ENCODE measurements at places on chromosomes 2 and 18.
A peak's percentile ranks its signal among the peaks of the same experiment; 100 is the strongest.

DNA sequence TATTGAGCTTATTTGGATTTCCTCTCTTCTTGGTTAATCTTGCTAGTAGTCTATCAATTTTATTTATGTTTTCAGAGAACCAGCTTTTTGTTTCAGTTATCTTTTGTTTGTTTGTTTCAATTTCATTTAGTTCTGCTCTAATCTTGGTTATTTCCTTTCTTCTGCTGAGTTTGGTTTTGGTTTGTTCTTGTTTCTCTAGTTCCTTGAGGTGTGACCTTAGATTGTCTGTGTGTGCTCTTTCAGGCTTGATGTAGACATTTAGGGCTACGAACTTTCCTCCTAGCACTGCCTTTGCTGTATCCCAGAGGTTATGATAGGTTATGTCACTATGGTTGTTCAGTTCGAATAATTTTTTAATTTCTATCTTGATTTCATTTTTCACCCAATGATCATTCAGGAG, 141.6 kb downstream of the ZNF236 start:
- DNase-seq: no peak

- no peak for DNase-seq
Observed at GRCh38 chr2:184129073-184129472, 469.3 kb upstream of the ZNF804A start.

GRCh38 chr2:237154082-237154638, 68.5 kb downstream of the COPS8 start:
- DNase-seq: peak; percentile 83

DNA sequence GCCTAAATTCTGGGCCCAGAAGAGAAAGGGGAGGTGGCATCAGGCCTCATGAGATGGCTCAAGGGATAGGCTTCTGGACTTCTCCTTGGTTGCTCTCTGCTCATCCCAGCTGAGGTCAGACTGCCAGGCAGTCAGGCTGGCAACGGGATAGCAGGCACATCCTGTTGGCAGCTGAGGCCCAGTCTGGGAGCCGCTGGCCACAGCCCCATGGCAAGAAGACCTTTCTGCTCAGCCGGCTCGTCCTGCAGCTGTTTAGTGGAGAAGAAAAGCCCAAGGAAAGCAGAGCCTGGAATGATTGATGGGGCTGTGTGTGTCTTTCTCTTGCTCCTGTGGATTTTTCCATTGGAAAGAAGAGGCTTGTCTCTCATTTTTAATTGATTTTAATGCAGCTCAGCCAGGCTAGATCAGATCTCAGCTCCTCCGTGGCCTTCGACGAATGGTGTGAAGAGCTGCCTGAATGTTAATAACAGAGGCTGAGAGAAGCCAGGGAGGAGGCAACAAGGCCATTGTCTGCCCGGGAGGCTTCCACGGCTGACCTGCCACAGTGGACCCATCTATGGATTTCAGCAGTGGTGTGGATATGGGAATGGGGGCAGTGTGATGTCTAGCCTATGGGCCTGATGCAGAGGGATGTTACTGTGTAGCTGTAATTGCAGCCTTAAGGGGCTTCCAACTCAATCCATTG, 99.5 kb downstream of the HS1BP3 start:
- no peak for DNase-seq

DNA sequence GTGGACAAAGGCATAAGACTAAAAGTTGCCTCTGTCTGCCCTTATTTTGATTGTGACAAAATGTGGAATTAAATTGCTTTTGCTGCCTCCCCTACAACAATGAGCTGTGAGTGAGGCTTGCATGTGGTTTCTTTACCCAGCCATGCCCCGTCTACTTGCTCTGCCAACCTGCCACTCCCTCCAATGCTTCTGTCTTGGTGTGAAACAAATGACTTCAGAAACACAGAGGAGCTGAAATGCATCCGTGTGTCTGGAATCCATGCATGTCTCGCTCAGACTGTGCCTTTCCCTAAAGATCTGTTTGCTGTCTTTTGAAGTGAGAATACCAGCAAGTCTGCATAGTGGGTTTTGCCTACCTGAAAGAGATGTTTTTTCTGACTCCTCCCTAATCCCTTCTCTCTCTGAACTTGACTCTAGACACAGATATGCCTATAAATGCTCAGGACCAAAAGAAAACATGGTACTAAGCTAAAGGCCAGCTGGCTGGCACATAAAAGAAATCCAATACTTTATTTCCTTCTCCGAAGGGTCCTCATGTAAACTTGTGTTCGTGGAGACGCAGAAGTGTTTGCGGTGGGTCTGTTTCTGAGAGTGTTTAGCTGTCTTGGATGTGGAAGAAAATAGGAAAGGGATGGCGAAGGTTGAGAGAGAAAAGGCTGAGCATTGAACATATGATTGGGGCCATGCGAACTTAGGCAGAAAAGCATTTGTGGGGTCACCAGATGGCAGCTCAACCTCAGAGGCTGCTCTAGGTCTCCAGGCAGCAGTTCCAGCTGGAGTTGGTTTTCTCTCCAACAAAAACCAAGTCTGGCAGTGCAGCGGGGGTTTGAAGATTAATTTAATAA, 120.5 kb downstream of the CCBE1 start:
- DNase-seq: no peak

DNA sequence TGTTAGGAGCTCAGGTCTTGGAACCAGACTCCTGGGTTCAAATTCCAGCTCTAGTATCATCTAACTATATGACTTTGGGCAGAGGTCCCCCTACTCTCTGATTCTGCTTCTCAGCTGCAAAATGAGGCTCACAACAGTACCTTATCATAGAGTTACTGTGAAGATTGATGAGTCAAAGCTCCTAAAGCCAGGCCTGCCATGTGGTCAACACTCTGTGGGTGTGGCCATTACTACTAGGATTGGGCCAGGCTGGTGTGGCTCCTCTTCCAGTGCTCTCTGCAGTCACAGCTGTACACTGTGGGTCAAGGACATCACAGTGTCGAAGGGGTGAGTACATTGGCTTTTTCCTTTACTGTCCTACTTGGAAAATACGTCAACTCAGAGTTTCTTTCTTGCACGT, 22.6 kb downstream of the CAPN13 start:
- no peak for DNase-seq

GRCh38 chr2:135154962-135155361, 102.9 kb downstream of the RAB3GAP1 start:
- DNase-seq: no peak

DNA sequence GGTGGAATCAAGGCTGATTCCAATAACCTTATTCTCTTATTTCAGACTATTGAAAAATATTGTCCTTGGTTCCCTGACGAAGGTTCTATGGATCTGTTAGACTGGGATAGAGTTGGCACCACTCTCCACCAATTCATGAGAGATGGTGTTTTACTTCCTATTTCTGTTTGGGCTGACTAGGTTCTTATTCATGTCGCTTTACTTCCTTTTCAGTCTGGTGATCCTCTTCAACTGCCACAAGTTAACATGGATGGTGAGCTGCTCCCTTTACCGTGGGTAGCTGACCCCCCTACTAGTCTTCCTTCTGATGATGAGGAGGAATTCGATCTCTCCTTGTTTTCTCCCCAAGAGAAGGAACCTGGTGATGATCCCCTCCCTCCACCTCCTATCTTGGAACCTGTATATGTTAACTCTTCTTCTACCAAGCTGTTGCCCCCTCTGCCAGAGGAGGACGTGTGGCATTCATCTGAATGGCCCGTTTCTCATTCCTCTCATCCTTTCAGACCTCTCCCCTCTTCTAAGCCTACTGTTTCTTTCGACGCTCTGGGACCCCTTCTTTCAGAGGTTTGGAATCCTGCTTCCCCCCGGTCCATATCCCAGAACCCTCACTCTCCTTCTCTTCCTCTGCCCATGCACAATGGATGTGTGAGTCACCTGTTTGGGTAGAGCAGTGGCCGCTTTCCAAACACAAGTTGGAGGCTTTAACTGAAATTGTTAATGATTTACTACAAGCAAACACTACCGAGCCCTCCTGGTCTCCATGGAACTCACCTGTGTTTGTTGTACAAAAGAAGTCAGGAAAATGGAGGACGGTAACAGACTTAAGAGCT, 13.5 kb upstream of the CNOT11 start:
- no peak for DNase-seq

Measured in fibroblast of villous mesenchyme (primary cell).